ENCODE measurements at places on chromosomes 12 and 14. TPM values are rescaled to one million over a fixed set of nuclear protein-coding genes. Genes with fewer than 3 reads are reported as not detected.

- DNase-seq = no peak
Measured at GRCh38 chr14:51392416-51392815, 152.4 kb downstream of the TMX1 start.

The ATG2B gene
- 16.6 TPM for total RNA-seq

The ISCU gene
- total RNA-seq = 86.9 TPM

The CLEC12A gene
- not detected for total RNA-seq

The RPL10L gene
- not detected for total RNA-seq
